ENCODE measurements at places on chromosomes 5 and 9.
A peak's percentile ranks its signal among the peaks of the same experiment; 100 is the strongest.

DNA sequence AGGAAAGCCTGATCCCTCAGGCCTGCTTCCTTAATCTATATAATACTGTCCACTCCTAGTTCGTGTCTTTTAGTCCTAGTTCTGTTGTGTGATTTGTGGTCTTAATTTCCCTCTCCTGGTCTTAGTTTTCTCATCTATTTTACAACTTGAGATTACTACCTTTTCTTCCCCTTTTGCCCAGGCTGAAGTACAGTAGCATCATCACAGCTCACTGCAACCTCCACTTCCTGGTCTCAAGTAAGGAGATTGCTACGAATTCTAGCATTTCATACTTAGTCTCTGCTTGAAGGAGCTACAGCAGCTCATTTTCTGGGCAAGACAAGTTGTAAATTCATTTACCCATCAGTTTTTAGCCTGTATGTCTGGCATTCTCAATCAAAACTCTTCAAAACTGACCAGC lies 5.5 kb downstream of the TRIM32 start:
- DNase-seq = no peak

DNA sequence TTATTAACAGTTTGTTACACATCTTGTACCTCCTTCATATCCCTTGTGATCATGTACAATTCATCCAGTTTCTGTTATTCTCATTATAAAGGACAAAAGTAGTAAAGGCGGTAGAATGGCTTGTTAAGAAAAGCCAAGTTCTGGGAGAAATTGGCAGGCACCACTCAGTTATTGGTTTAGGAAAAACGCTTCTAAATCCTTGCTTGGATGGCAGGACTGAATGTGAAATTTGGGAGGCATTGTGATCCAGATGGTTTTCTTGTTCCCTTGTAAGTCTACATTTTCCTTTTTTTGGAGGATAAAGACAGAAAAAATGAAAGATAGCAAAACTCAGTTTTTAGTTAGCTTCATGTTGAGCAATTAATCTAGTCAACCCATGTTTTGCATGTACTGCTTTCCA lies 130.2 kb downstream of the MAT2B start:
- no peak for DNase-seq

DNA sequence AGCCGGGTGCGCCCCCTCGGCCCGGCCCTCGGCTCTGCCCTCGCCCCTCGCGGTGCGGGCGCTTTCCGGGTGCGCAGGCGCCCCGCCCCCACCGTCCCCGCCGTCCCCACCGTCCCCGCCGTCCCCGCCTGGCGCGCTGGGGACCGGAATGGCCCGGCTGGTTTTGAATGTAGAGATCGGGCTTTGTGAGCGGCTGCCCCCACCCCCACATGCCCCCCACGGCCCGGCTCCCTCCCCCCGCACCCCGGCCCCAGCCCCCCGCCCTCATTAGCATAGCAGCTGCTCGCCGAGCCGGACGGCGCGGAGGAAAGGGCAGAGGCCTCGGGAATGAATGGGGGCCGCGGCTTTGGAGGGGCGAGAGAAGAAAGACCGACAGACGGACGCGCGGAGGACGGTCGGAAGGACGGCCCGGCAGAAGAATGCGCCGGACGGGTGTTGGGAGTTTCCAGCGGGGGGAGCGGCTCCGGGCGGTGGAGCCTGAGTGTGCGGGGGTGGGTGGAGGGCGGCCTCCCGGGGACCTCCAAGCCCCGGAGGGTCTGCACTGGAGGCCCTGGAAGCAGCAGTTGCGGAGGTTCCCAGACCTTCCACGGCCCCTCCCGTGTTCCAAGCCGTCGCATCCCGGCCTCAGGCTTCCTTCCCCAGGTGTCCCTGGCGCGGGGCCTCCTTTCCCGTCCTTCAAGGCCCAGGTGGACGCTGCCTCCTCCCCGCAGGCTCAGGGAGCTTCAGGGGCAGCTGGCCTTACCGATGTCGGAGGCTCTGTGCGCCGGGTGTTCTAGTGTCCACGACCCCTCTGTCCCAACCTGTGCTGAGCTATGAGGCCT lies 6.0 kb downstream of the NRARP start:
- DNase-seq = no peak

DNA sequence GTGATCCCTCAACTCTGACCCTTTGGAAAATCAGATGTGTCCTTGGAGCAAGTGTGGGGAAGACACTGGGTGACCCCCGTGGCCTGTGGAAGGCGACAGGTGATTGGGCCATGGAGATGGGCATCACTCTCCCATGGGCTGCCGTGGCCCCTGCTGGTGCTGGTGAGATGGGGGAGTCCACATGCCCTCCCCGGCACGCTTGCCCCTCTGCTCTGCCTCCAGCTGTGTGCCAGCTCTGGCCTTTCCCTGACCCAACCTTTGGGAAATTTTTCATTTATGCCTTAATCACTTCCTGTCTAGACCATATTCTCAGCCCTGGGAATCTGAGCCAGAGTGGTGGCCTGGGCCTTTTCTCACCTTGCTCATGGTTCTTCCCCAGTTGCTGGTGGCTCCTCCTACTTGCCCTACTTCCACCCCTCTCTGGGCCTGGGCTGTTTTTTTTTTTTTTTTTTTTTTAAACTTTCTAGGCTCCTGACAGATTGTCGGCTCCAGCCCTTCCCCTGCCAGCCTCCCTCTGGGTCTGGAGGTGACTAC lies 56.6 kb downstream of the RGS3 start:
- DNase-seq = no peak

- DNase-seq = no peak
These were observed 140.9 kb downstream of the SLC25A46 start for GRCh38 chr5:110879675-110880074.

GRCh38 chr9:94952565-94953373 lies 226.3 kb downstream of the AOPEP start:
- DNase-seq = peak; percentile 9

- no peak for DNase-seq
These were observed 92.4 kb upstream of the NR3C1 start for GRCh38 chr5:143495821-143496275.

DNA sequence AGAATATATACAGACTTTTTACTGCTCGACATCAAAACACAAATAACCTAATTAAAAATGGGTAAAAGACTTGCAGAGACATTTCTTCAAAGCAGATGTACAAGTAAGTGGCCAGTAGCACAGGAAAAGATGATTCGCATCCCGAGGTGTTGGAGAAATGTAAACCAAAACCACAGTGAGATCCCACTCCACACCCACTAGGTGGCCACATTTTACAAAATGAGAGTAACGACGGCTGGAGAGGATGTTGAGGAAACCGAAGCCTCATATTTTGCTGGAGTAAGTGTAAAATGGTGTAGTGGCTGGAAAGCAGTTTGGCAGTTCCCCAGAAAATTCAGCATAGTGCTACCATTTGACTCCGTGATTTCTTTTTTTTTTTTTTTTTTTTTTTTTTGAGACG lies 21.3 kb upstream of the GBGT1 start:
- DNase-seq = no peak

DNA sequence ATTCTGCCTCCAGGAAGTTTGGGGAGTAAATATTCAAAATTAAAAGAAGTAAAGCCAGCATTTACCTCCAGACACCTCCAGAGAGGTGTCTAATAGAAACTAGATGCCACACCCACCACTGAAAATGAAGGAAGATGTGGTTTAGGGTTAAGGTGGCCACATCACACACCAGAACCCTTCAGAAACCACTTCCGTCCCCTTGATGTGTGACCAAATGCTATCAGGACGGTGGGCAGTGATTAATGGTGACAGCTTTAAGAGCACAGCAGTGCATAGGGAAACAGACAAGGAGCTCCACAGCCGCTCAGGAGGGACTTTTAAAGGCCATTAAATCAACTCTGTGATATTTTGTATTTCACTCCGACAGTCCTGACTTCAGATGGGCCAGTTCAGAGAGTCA lies 295.2 kb downstream of the BRINP1 start:
- no peak for DNase-seq

DNA sequence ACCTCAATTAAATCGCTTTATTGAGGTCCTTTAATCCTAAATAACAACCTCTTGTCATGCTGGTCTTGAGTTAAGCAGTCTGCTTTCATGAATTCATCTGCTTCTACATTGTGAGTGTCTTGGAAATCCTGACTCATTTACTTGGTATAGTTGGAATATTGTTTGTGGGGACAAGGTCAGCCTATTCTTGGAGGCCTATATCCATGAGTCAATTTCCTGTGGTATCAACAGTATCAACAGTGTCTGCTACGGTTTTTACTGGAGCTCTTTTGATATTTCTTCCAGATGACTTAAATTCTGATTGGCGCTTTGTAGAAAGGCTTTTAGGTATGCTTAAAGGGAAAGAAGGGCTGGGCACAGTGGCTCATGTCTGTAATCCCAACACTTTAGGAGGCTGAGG lies 71.2 kb upstream of the PARP8 start:
- no peak for DNase-seq

GRCh38 chr5:50794812-50795211 lies 128.4 kb downstream of the PARP8 start:
- no peak for DNase-seq

DNA sequence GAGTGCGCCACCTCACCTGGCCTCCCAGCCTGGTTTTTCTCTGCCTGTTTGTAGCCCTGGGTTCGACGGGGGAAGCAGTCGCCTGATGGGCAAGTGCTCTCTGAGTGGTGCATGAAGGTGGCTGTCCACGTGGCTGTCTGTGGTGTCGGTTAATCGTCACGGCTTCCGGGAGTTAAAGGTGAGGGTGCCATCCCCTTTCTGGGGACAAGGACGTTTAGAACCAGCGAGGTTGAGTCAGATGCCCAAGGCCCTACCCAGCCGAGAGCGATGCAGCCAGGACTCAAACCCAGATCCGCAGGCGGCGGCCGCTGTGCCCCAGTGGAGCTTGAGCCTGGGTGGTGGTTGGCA lies 47.7 kb downstream of the RXRA start:
- no peak for DNase-seq

DNA sequence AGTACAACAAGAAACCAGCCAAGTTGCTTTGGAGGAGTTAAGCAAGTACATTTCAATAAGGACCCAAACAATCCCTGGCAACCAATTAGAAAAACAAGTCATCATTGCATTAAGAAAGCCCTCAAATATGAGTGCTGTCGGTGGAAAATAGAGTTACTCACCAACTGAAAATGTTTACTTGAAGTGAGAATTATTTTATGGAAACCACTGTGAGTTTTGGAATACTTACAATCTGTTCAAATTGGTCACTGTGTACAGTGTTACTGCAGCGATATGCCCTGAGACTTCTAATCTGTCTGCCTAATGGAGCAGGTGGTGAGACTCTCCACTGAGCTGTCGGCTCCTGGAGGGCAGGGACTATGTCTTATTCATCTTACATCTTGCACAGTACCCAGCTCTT lies 1073.2 kb upstream of the DMAC1 start:
- DNase-seq = no peak

DNA sequence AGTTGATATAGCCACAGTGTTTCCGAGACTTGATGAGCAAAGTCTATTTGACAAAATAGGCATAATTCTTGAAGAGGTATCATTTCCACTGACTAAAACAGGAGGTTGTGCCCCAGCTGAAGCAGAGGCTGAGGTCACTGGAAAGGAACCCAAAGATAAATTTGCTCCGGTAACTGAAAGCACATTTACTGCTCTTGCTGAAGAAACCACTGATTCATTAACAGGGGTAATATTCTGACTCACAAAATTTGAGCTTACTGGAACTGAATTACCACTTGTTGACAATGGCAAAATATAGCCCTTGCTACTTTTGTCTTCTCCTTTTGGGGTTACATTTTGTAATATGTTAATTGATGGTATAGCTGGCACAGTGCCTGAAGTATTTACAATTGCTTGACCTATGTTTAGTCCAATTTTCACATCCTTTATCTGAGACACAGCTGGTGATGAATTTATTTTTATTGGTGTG lies 30.2 kb downstream of the MLANA start:
- peak; percentile 22 for DNase-seq

GRCh38 chr5:80141147-80141671 lies 106.1 kb downstream of the THBS4 start:
- no peak for DNase-seq

- DNase-seq = no peak
These were observed 291.8 kb downstream of the SLIT3 start for GRCh38 chr5:169009123-169009522.

Data from GM18507 (cell line).